ENCODE measurements at places on chromosomes 2 and 18.

- DNase-seq, result no peak
Observed at GRCh38 chr2:10529611-10530010, 81.5 kb upstream of the ODC1 start.

DNA sequence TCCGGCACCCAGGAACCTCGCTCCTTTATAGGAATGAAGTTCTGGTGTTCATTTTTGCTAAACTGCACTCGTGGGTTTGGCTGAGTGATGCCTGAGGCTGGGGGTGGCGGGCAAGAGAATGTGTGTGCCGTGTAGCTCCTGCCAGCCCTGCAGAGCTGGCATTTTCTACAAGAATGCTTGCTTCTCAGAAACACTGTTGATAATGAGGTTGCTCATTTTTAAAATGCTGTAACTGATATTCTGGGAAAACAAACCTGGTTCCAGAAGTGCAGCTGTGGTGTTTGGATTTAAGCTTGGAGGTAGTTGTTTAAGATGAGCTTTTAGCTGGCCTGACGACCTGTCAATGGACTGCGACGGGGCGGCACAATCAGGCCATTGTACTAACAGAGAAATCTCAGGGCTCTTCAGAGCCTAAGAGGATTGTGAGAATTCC is 511.9 kb upstream of the TNP1 start:
- DNase-seq, result no peak

GRCh38 chr2:176657393-176657792 is 388.2 kb downstream of the MTX2 start:
- no peak for DNase-seq

- DNase-seq, result no peak
Observed at GRCh38 chr2:6881046-6881445, 3.5 kb downstream of the RSAD2 start.

DNA sequence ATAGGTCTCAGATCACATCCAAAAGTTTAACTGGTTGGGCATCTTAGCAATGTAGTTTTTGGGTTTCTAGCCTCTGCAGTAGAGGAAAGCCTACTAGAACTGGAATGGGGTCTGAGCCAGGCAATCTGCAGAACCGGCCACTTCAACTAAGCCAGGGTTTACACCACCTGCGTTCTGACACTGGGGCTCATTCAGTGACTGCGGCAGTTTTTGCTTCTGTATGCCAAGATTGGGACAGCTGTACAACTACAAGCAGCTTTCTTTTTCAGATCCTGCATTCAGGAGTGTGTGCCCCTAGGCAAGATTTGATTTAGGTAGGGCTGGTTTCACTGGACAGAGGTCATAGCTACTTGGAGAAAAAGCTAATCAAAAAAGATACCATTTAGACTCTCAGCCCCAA is 43.7 kb upstream of the IGFBP5 start:
- DNase-seq, result no peak

DNA sequence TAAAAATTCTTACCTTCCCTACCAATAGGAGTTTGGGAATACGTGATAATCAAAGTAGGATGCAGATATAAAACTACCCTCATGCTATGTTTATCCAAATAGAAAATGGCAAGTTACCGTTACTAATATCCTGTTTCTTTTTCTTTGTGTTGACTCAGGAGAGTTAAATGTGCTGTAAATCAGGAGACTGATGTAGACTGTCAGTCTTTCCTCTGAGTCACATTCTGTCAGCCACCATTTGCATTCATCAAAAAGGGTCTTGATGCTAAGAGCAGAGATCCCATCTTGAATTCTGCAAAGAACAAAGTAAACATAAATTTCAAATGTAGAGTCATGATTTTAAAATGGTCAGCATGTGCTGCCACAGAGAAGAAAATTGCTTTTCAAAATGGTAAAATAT is 712.8 kb downstream of the SOCS6 start:
- no peak for DNase-seq

DNA sequence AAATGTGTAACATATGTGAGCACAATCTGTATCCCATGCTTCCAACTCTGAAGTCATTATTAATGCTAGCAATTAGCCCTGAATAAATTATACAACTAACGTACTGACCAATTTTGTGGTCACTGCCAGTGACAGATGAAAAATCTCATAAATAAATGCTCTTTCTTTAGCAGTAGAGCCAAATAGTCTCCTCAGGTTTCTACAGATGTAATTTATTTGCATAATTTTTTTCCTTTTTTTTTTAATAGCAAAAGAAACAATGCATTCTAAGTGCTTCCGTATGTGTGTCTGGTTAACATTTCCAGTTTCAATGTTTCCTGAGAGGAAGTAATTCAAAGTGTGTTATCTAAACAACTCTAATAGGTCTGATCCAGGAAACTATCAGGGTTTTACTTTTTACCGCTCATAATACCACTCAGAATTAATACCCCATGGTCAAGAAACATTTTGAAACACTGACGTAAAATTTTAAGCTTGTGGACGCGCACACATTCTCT is 108.4 kb downstream of the MEP1B start:
- no peak for DNase-seq

- no peak for DNase-seq
Observed at GRCh38 chr2:27211241-27211942, 449 bp upstream of the ATRAID start.

- no peak for DNase-seq
Observed at GRCh38 chr2:10478298-10478625, 30.1 kb upstream of the ODC1 start.

- DNase-seq, result no peak
Observed at GRCh38 chr18:48172226-48173006, 236.8 kb downstream of the ZBTB7C start.

GRCh38 chr2:46365913-46366667 is 68.9 kb downstream of the EPAS1 start:
- DNase-seq, result no peak

DNA sequence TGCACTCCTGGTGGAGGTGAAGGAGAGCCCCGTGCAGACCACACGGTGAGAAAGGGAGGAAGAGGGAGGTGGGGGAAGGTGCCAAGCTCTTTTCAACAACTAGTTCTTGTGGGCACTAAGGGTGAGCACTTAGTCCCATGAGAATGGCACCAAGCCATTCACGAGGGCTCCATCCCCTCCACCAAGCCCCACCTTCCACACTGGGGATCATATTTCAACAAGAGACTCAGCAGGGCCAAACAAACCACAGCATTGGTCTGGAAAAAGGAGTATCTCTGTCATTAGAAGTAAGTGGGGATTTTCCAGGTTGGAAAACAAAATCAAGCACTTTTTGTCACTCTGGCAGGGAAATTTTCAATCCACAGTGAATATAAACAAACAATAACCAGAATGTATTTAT is 38.4 kb downstream of the ZAP70 start:
- no peak for DNase-seq

Data from stimulated activated CD4-positive, alpha-beta T cell treated with anti-CD3 and anti-CD28 coated beads, Interleukin-12 subunit alpha, Interleukin-12 subunit beta, amount 100 ng/mL, for 48 hours (primary cell).